ENCODE measurements at places on chromosomes 5 and 9.
A peak's percentile ranks its signal among the peaks of the same experiment; 100 is the strongest.

DNA sequence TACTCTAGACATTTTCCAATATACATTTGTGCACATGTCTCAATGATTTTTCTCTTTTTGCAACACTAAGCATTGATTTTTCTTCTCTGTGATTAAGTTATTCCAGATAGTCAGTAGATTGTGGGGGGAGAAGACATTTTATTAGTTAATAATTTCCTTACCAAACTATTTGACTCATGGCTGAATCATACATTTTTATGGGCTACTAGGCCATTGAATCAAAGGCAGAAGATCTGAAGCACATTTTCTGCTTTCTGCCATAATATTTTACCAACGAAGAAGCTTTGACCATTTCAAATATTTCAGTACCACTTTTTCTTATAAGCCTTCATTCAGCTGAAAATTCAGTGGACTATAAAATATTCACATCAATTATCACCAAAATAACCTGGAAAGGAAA lies 175.6 kb downstream of the IRX2 start:
- H3K4me3 ChIP-seq, result no peak overlapping the region
- H3K36me3 ChIP-seq, result no peaks in the 10 kb centered on the region
- H3K4me1 ChIP-seq, result no peaks in the 10 kb centered on the region
- no peak for DNase-seq
- no peak overlapping the region for H3K27ac ChIP-seq
- no peaks in the 10 kb centered on the region for H3K27me3 ChIP-seq

GRCh38 chr9:92247981-92248380 lies 45.5 kb downstream of the IARS1 start:
- no peaks in the 10 kb centered on the region for H3K27me3 ChIP-seq
- no peak overlapping the region for H3K4me3 ChIP-seq
- H3K27ac ChIP-seq, result no peak overlapping the region
- peaks cover 39% of the 10 kb centered on the region for H3K36me3 ChIP-seq
- DNase-seq, result no peak

DNA sequence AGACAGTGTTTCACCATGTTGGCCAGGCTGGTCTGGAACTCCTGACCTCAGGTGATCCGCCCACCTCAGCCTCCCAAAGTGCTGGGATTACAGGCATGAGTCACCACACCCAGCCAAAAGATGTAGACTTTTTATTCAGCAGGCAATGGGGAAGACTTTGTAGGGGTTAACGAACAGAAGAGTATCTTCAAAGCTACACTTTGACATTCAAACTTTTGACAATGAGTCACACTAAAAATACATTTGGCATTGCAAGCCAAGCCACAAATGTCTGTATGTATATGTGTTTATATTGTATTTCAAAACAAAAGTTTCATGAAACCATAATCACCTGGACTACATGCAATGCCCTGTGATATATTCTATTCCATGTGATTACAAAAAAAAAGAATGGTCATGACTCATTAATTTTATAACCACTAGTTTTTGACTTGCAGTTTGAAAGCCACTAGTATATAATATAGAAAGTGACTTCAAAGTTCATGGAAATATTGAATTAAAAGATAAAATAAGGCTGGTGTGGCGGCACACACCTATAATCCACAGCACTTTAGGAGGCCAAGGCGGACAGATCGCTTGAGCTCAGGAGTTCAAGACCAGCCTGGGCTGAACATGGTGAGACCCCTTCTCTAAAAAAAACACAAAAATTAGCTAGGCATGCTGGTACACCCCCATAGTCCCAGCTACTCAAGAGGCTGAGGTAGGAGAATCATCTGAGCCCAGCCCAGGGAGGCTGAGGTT lies 8.3 kb downstream of the DIMT1 start:
- H3K36me3 ChIP-seq, result peaks cover 14% of the 10 kb centered on the region
- no peaks in the 10 kb centered on the region for H3K4me1 ChIP-seq
- H3K27ac ChIP-seq, result no peak overlapping the region
- H3K27me3 ChIP-seq, result no peaks in the 10 kb centered on the region

- no peak overlapping the region for H3K27ac ChIP-seq
- no peaks in the 10 kb centered on the region for H3K36me3 ChIP-seq
- no peak overlapping the region for H3K4me3 ChIP-seq
- no peaks in the 10 kb centered on the region for H3K27me3 ChIP-seq
These were observed 65.5 kb downstream of the GNG10 start for GRCh38 chr9:111726949-111727348.

- peak overlapping the region; percentile 9 for H3K27ac ChIP-seq
- DNase-seq, result peak; percentile 42
- no peak overlapping the region for H3K4me3 ChIP-seq
- H3K27me3 ChIP-seq, result no peaks in the 10 kb centered on the region
These were observed 46.2 kb downstream of the RNF145 start for GRCh38 chr5:159163027-159163700.

- no peaks in the 10 kb centered on the region for H3K4me1 ChIP-seq
- no peaks in the 10 kb centered on the region for H3K36me3 ChIP-seq
- no peak overlapping the region for H3K27ac ChIP-seq
- no peaks in the 10 kb centered on the region for H3K27me3 ChIP-seq
- no peak overlapping the region for H3K4me3 ChIP-seq
- DNase-seq, result no peak
These were observed 68.9 kb downstream of the CSF2 start for GRCh38 chr5:132142459-132142858.

DNA sequence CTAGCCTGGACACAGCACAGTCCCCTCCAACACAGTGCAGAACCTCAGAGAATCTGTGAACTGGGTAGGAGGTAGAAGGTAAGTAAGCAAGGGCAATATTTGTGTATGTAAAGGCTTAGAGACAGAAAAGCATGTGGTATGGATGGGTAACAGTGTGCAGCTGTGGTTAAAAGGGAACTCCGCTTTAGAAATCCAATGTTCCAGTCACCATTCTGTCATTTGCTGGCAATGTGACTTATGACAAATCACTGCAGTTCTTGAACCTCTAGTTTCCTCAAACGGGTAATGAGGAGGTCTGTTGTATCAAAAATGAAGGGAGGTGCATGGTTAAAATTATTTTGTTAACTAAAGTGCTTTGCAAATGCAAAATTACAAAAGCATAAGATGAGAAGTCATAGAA lies 125.5 kb upstream of the IFNE start:
- H3K4me3 ChIP-seq, result no peak overlapping the region
- H3K27ac ChIP-seq, result no peak overlapping the region
- H3K27me3 ChIP-seq, result no peaks in the 10 kb centered on the region
- DNase-seq, result no peak
- no peaks in the 10 kb centered on the region for H3K36me3 ChIP-seq

DNA sequence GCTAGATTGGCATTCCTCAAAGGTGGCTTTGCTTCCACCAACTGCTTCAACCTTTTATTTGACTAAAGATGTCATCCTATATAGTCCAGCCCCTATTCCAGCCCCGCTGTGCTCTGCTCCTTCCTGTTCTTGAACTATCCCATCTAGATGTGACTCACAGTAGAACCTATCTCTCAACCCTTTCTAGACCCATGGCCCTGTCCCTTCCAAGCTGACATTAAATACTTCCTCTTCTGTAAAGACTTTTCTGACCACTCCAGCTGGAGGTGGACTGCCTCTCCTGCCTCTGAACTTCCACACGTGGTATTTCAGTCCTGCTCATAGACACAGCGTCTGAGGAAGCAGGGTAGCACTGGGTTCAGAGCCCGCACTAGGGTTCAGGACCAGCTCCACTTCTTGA lies 32.4 kb downstream of the OSTF1 start:
- H3K36me3 ChIP-seq, result peaks cover 2% of the 10 kb centered on the region
- no peak overlapping the region for H3K27ac ChIP-seq
- H3K4me1 ChIP-seq, result no peaks in the 10 kb centered on the region
- no peaks in the 10 kb centered on the region for H3K27me3 ChIP-seq

- no peaks in the 10 kb centered on the region for H3K4me1 ChIP-seq
- peak; percentile 98 for DNase-seq
- H3K27ac ChIP-seq, result no peak overlapping the region
- H3K36me3 ChIP-seq, result no peaks in the 10 kb centered on the region
These were observed 39.8 kb upstream of the RANBP6 start for GRCh38 chr9:6055216-6055615.

DNA sequence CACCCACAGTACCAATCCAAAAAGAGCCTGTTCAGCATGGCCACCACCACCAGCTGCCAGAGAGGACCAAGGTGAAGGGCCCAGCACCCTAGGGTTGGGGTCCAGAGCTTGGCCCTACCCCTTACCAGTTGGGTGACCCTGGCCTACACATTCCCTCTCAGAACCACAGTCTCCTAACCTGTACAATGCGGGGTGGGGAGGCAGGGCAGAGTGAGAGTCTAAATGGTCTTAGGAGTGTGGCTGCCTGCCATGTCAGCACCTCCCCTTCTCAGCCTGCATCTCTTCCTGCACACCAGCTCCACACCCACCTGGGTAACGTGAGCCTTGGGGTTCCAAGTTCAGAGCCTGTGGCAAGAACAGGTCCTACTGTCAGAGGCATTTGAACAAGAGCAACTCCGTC lies 92.2 kb downstream of the C5orf15 start:
- no peaks in the 10 kb centered on the region for H3K27me3 ChIP-seq
- no peak overlapping the region for H3K4me3 ChIP-seq
- H3K36me3 ChIP-seq, result no peaks in the 10 kb centered on the region
- H3K27ac ChIP-seq, result no peak overlapping the region
- no peak for DNase-seq

Data from trophoblast cell (in vitro differentiated cells and primary cell).